ENCODE measurements at places on chromosomes 2 and 18.
A peak's percentile ranks its signal among the peaks of the same experiment; 100 is the strongest.

GRCh38 chr18:21853016-21853415 lies 112.4 kb downstream of the MIB1 start:
- DNase-seq = no peak

DNA sequence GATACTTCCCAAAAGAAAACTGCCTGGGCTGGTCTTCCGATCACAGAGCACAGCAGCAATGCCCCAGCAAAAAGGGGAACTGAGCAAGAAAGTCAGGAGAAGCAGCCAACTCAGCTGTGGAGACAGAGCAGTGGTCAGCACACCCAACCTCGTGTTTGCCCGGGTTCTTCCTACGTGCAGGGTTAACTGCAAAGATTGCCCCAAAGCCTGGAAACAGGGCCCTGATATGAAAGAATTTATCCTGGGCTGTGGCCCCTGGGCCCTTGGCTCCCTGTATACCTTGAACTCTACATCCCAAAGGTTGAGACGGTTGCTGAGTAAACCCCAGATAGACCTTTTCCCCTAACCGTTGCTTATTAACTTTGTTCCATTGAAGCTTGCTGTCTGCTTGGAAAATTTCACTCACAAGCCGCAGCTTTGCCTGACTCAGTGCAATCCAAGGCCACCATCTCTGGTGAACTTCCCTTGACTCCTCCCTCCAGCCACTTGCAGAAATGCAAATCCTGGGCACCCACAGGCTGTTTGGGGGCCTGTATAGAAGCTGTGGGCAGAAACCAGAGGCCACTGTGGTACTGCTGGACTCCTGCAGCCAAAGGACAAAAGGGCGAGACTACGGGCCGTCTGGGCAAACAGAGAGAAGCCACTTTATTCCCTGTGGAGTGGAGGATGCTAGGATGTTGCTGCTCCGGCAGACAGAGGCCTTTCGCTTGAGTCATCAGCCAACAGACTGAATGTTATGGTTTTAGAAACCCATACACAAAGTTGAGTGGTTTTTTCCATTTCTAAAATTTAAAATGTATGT lies 18.2 kb downstream of the NRP2 start:
- no peak for DNase-seq

DNA sequence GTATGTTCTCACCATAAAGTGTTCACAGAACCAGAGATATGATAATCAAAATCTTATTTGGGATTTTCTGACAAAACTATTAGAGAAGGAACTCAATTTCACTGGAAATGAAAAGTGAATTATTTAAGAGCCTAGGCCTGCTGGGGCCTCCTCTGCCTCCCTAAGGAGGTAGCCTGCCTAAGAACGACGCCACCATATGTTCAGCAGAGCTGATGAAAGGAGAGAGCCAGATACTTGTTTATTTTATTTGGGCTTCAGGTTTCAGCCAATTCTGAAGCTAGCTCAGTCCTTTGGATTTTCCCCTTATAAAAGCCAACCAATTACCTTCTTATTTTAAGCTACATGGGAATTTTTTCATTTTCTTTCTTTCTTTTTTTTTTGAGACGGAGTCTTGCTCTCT lies 433.1 kb upstream of the MAP2 start:
- DNase-seq = no peak

DNA sequence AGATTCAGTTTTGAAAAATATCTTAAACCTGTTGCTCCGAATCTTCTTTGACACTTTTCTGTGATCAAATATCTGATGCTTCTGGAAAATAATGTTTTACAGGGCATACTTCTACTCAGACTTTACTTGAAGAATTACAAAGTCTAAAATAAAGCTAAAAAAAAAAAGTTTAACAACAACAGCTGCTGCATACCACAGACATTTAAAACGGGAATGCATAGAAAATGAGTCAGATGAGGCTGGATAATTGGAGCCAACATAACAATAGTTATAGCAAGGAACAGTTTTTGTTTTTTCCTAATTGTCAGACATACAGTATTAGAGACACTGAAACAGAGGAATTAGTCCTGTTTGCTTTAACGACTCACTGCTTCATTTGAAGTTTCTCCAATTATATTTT lies 1090.2 kb downstream of the SUCLG1 start:
- no peak for DNase-seq

GRCh38 chr18:43949291-43949690 lies 672.0 kb upstream of the SYT4 start:
- DNase-seq = no peak

GRCh38 chr18:63987743-63988142 lies 17.9 kb downstream of the SERPINB8 start:
- DNase-seq = no peak

DNA sequence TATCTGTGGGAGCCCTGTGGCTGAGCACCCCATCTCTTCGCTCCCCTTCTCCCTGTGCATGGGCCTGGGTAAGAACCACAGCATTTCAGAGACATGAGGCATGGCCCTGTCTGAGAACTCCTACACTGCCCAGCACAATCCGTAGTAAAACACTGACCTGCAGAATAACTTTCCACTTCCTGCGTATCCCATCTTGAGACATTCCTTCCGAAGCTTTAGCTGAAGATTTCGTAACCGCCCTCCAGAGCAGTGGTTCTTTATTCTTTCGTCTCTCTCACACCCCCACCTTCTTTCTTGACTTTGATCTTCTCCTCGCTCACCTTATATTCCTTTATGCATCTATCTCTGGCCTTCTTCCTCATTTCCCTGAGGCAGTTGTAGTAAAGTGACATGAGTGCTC lies 381.1 kb downstream of the HRH4 start:
- no peak for DNase-seq

- DNase-seq = no peak
Measured at GRCh38 chr2:109162999-109163398, 34.0 kb downstream of the SH3RF3 start.

GRCh38 chr2:146918280-146918679 lies 926.5 kb upstream of the ACVR2A start:
- no peak for DNase-seq

- no peak for DNase-seq
Measured at GRCh38 chr2:157349949-157350515, 24.4 kb upstream of the ERMN start.

DNA sequence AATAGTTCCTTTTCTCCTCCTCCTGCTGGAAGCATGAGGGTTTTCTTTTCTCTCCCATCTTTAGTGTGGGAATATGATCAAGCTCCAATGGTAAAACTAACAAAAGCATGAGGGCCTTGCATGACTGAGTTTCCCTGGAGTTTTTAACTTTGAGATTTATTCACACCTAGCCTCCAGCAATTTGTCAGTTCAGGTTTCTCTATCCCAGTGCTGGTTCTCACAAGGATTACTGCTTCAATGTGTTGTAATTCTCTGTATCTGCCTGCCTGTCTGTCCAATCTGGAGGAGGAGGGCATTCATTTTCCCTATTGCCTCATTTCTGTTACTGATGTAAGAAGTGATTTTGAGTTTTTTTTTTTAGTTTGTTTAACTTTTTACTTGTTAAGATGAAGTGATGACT lies 57.6 kb upstream of the RPRM start:
- no peak for DNase-seq

DNA sequence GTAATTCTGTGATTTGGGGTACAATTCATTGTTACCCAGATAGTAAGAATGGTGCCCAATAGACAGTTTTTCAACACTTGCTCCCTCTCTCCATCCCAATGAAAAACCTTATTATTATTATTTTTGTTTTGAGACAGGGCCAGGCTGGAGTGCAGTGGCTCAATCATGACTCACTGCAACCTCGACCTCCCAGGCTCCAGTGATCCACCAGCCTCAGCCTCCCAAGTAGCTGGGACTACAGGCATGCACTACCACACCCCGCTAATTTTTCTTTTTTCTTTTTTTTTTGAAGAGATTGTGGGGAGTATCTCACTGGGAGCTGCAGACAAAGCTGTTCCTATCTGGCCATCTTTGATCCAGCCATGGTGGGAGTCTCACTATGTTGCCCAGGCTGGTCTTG lies 7.2 kb downstream of the TGFA start:
- DNase-seq = no peak

DNA sequence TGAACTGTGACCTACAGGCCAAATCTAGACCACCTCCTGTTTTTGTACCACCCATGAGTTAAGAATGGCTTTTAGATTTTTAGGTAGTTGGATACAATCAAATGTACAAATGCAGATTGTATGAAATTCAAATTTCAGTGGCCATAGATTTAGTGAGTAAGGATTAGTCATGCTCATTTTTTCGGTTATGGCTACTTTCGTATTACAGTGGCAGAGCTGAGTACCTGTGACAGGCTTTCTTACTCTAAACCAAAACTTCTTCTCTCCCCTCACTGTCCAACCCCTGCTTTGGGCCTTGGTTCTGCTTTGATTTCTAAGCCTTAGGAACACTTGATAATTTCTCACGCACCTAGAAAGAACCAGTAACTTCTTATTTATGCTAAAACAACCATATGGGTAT lies 82.1 kb downstream of the CDC42EP3 start:
- peak; percentile 30 for DNase-seq

- DNase-seq = no peak
Measured at GRCh38 chr2:715038-715437, 37.8 kb upstream of the TMEM18 start.

GRCh38 chr18:63318889-63319382 lies 633 bp downstream of the BCL2 start:
- DNase-seq = no peak

DNA sequence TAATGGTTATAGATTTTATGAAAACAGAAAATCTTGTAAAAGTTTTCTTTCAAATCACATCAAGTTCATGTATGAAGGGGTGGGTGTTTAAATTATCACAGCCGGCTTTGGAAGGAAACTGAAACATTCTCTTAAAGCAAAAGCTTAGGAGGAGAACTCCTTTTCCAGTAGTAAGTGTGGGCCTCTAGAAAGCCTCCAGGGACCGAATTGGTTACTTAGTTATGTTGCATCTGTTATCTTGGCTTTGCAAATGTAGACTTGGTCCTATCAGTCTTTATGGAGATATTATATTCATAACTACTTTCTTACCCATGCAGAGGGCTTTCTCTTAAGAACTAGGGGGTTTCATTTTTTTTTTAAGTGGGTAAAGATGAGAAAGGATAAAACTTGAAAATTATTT lies 7.4 kb downstream of the NAB1 start:
- DNase-seq = no peak

DNA sequence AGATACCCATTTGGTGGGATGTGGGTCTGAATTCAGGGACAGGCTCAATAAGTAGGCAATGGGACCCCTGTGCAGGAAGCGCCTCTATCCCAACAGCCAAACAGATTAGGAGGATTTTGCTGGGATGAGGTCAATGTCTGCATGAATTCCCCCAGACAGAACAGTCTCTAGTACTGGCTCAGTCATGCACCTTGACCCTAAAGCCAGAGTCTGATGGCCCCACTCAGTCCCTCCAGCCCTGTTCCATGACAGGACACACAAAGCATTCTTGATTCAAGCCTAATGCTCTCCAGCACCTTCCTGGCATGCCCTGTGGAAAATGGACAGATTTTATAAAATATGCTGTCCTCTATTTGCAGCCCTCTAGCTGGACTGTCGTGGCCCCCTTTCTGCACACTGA lies 49.8 kb upstream of the RAB6D start:
- DNase-seq = no peak

DNA sequence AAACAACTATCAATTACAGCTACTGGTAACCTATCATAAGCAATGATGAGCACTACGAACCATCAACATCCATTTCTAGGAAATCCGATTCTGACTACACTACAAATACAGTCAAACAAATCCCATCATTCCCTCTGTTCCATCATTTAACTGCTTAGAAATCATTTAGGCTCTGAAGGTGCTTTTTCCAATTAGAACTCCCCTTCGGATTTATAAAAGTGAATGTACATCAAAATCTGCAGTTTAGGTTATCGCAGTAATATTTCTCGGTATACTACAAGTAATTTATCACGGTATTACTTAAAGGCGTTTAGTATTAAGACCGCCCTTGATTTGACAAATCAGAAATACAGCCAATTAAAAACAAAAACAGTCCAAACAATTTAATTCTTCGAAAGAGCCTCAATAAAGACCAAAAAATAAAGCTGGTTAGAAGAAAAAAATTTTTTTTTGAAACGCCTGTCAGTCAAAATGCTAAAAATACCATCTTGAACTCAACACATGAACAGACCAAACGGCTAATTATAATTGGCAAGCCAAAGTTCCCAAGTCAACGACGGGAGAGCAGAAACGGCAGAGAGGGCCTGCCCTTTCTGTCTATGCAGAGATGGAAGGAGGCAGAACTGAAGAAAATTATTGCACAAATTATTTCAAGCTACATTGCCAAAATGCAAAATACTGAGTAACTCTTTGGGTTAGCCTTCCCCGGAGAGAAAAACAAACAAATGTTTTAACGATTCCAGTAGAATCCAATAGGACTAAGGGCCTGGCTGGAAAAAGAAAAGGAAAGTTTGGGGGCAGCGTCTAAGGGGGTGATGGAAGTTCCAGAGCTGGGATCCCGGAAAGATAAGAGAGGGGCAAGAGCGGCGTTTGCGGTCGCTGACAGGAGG lies 1.2 kb downstream of the VPS54 start:
- DNase-seq = no peak

DNA sequence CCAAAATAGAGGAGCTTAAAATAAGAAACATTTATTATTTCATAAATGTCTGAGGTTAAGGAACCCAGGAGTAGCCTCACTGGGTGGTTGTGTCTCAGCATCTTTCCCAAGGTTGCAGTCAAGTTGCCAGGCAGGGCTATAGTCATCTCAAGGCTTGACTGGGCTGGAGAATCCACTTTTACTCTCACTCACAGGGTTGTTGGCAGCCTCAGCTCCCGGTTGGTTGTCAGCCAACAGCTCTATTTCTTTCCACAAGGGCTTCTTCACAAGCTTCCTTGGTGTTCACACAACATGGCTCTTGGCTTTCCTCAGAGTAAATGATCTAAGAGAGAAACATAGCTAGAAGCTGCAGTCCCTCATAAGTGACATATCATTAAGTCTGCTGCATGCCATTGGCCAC lies 55.6 kb upstream of the TEX51 start:
- no peak for DNase-seq

DNA sequence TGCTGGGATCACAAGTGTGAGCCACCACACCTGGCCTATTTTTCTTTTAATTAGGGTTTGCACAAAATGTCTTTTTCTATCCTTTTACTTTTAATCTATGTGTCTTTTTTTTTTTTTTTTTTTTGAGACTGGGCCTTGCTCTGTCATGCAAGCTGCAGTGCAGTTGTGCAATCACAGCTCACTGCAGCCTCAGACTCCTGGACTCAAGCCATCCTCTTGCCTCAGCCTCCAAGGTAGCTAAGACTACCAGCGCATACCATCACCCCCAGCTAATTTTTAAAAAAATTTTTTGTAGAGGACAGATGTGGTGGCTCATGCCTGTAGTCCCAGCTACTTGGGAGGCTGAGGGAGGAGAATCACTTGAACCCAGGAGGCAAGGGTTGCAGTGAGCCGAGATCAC lies 27.1 kb downstream of the ADCY3 start:
- no peak for DNase-seq

GRCh38 chr2:172893111-172893510 lies 157.5 kb downstream of the RAPGEF4 start:
- no peak for DNase-seq

DNA sequence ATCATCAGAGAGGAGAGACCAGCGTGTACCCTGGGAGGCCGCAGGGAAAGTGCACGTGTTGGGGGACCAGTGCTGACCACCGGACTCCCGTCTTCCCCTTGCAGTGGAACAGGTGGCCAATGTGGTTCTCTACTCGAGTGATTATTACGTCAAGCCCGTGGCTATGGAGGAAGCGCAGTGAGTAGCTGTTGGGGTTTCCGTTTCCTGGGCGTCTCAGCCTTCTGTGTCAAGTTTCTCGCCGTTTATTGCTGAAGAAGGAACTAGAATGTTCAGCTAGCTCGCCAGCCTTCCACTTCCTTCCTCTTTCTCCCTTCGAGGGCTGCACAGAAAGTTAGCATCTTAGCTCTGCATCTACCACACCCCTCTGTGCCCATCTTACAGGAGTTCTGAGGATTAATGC lies 22.8 kb upstream of the DGKD start:
- peak; percentile 88 for DNase-seq

Measured in CD4-positive, alpha-beta T cell treated with Interleukin-4 for 4 hours (primary cell).